ENCODE measurements at places on chromosomes 2 and 18. TPM values are rescaled to one million over a fixed set of nuclear protein-coding genes. Genes with fewer than 3 reads are reported as not detected.

Gene PTMA
- total RNA-seq = 1,458 TPM

Gene IL1R1
- total RNA-seq = 11.7 TPM

Gene ZEB2
- 18.1 TPM for total RNA-seq

Gene ANKRD30B
- total RNA-seq = not detected

Gene RNF144A
- 9.0 TPM for total RNA-seq

Gene SOX11
- not detected for total RNA-seq

Gene IL1F10
- not detected for total RNA-seq

Gene MOGAT1
- total RNA-seq = not detected

Gene LHCGR
- not detected for total RNA-seq

Gene NYAP2
- 0.20 TPM for total RNA-seq

Gene UGT1A10
- total RNA-seq = not detected

Gene SLC14A1
- 35.1 TPM for total RNA-seq

Gene TRABD2A
- total RNA-seq = 48.8 TPM

Gene EDAR
- total RNA-seq = 3.2 TPM

Gene SERPINB4
- not detected for total RNA-seq

DNA sequence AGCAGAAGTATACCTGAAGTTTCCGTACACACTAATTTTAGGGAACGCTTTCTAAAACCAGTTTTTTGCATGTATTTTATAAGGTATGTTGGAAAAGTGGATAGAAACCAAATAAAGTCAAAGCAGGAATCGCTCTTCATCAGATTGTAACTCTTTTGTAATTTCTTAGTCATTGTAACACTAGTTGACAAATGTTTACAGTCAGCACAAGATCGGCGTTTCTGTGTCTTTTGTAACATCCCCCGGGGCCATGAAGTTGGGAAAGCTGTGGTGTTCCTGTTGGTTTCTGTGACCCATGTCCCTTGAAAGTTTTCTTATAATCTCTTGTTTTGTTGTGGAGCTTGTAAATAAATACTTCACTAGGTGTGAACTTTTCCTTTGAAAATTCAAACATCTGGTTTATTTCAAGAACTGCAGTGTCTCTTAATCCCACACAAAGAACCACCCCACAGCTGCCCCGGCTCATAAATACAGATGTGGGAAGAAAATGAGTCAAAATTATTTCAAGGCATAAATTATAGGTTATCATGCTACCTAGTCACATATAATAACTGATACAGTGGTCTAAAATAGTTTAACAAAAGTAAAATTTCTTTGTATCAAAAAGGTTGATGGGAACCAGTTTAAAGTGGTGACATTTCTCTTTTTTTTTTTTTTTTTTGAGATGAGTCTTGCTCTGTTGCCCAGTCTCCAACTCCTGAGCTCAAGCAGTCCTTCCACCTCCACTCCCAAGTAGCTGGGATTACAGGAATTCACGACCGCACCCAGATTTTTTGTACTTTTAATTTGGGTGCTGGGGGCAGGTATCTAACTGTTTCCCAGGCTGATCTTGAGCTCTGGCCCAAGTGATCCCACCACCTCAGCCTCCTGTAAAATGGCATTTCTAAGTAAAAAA, 751 bp upstream of the NMI start:
- no peak for DNase-seq

GRCh38 chr18:57943723-57944122, 100.3 kb upstream of the NEDD4L start:
- no peak for DNase-seq

DNA sequence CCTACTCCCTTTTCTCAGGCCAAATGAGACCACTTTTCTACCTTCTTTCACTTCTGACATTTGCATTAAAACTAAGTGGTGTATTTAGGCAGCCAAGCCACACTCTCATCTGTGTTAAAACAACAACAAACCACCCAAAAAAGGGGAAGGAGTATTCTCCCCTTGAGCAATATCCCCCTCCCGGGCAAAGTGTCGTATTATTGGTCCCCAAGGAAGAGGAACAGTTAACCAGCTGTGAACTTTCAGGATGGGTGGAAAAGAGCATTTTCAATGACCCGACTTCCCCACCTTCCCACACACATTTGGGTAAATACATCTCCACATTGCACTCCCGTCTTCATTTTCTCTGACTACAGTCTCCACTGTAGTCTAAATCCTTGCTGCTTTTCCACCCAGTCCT, 44.3 kb downstream of the FEZ2 start:
- no peak for DNase-seq

- DNase-seq = no peak
Observed at GRCh38 chr2:11065833-11066485, 89.3 kb upstream of the SLC66A3 start.

DNA sequence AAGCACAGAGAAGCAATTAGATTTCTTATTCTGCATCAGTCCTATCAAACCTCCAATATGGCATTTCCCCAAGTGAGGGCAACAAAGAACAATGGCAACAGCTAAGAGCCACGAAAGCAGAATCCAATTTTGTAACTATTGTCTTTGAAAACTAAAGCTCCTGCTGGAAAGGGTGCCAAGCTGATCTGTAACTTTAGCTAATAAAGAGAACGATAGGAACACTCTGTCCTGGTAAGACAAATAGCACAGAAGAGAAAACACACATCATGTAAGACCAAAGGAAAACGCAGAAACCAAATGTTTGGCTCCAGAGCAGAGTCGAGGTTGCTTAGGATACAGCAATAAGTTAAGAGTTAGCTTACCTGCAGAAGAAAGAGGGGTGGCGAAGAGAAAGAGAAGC, 160.5 kb downstream of the STK39 start:
- no peak for DNase-seq

GRCh38 chr2:13662055-13662454, 945.3 kb downstream of the TRIB2 start:
- DNase-seq = no peak

DNA sequence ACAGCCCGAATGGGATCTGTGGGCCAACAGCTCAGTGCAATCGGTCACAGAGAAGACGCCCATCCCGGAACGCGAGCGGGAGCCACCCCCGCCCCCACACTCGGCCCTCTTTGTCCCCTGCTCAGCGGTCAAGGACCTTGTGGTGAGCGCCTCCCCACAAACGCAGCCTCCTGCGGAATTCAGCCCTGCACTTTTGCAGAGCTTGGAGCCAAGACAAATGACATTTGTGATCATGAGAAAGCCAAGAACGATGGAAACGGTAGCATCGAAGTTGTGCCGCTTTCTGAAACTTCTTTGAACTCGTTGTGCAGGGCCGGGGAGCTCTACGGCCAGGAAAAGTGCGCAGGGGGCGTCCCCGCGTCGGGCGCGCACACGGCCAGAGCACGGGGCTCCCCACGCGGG, 6.7 kb upstream of the SALL3 start:
- no peak for DNase-seq

DNA sequence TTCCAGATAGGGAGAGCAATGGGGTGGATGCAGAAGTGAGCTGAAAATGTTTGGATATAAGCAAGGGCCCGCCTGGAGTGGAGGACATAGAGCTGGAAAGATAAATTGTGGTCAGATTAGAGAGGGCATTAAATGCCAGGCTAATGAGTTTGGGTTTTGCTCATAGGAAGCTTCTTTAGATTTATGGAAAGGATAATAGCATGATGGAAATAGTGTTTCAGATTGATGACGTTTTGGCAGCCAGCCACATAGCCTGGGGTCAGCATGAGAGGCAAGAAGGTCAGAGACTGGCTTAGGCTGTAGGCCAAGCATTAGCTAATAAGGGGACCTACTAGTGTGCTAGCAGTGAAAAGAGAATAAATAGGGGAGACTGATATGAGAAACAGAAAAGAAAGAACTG, 321.6 kb downstream of the STK39 start:
- no peak for DNase-seq

DNA sequence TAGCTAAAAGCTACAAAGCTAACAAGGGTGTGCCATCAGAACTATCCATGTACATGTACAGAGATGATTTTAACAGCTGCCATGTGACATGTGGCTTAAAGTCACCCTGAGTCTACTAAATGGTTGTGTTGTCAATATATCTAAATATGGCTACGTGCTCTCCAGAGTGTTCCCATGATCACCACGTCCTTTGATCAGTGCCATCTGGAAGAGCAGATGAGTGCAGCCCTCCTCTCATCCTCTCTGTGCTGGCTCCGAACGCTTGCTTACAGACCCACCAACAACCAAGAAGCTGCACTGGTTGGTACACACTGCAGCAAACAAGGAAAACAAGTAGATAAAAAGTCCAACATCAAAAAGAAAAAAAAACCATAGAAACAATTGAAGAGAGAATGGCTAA, 88.6 kb upstream of the NARS1 start:
- DNase-seq = no peak

DNA sequence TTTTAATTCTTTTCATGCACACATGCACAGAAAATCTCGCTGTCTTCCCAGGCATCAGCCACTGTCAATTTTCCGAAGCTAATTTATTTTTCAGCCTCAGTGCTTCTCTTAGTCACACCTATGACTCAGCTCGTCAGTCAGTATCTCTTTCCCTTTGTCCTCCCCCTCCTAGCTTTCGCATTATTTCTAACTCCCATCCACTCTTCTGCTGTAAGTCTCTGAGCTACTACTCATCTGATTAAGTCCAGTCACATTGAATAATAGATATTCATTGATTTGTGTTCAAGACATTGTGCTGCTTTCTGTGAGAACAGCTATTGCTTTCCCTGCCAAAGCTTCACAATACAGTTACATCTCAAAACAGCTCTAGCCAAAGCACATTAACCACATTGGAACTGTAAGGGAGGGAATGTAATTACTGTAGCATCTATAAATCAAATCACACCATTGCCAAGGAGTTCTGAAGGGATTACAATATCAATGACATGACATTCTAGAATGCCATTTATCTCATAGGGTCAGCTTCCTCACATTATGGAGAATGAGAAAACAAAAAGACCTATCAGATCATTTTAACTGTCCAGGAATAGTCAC, 89.4 kb downstream of the SCN3A start:
- no peak for DNase-seq

- DNase-seq = no peak
Observed at GRCh38 chr2:208006337-208006736, 19.0 kb downstream of the PLEKHM3 start.

DNA sequence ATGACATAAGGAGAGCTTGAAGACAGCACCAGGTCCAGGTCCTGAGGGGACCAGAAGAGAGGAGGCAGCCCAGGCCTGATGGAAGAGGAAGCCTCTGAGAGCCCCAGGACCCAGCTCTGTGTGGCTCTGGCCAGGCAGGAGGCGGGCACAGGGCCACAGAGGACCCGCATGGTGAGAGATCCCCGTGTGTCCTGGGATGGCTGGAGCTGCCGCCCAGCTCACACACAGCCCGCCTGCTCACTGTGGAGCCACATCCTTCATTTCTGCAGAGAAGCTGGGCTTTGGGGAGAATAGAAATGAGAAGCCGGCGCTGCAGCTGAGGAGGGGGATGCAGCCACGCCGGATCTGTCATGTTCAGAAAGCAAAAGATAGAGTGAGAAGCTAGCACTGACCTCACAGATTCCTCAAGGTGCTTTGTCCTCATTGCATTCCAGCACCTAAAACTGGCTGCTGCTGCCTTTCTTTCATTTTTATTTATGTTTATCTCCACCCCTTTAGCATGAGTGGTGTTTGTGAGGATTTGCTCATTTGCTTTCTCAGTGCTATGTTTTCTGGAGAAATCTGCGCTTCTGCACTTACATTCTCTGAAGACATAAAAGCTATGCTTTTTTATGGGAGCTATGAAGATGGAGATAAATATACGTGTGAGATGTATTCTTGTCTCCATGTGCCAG, 307.6 kb upstream of the MYT1L start:
- no peak for DNase-seq

GRCh38 chr2:232540441-232541041, 1.0 kb downstream of the CHRNG start:
- DNase-seq = no peak

GRCh38 chr2:15591373-15591691, 336 bp upstream of the DDX1 start:
- DNase-seq = no peak

DNA sequence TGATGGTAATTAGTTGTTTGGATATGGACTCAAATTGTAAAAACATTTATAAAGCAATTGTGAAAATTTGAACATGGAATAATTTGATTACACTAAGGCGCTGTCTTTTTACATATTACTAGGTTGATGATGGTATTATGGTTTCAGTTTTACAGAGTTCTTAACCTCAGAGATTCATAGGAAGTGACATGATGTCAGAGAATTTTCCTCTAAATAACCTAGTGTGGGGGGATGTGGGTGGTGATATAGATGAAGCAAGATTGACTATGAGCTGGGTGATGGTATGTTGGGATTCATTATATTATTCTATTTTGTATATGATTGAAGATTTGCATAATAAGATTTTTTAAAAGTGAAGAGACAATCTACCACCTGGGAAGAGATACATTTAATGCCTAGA, 45.9 kb upstream of the ATP5MC3 start:
- DNase-seq = peak; percentile 5
